ENCODE measurements at places on chromosomes 1 and 21.

- DNase-seq = no peak
Measured at GRCh38 chr1:227253065-227253464, 65.2 kb downstream of the CDC42BPA start.

- peak; percentile 46 for DNase-seq
Measured at GRCh38 chr1:221575605-221576004, 166.3 kb downstream of the DUSP10 start.

DNA sequence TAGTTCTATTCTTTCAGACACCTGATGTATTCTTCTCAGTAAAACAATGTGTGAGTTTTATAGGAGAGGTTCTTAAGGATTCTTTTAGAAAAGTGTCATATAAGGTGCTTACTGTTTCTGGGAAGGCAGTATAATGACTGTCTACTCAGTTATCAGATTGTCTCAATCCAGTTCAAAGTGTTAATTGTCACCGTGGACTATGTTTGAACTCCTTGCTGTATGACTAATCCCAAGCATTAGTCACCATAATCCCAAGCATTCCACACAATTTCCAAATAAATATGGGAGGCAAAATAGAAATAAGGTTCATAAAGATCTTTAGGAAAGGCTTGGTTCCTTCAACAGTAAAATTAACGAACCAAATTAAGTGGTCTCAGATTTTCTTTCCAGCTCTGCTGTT, 342.1 kb upstream of the NR5A2 start:
- peak; percentile 60 for DNase-seq

DNA sequence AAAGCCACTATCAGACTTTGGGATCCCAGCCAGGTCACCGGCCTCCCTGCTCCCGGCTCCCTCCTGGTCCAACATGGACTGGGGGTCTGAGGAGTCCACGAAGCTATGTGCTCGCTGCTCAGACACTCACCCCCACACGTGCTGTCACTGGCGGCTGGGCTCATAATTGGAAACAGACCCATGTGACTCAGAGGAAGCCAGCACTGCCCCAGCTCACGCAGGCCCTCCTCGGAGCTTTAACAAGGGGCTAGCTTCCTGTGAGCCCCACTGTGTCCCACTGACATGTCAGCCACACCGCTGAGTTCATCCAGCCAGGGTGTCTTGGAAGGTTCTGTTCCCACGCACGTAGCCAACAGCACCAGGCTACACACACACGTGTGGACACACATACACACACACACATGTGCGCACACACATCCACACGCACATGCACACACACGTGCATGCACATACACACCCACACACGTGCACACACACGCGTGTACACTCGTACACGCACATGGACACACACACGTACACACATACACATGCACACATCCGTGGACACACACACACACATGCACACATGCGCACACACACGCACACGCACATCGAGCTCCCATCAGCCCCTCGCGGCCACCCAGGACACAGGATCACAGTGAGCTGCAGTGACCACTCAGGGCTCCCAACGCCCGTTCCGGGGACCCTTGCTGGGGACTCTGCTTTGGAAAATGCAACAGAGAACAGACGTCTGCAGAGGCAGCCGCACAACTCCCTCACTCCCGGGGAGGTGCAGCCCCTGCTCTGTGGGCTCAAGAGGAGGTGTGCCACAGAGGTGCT, 18.4 kb upstream of the COL6A2 start:
- peak; percentile 62 for DNase-seq

DNA sequence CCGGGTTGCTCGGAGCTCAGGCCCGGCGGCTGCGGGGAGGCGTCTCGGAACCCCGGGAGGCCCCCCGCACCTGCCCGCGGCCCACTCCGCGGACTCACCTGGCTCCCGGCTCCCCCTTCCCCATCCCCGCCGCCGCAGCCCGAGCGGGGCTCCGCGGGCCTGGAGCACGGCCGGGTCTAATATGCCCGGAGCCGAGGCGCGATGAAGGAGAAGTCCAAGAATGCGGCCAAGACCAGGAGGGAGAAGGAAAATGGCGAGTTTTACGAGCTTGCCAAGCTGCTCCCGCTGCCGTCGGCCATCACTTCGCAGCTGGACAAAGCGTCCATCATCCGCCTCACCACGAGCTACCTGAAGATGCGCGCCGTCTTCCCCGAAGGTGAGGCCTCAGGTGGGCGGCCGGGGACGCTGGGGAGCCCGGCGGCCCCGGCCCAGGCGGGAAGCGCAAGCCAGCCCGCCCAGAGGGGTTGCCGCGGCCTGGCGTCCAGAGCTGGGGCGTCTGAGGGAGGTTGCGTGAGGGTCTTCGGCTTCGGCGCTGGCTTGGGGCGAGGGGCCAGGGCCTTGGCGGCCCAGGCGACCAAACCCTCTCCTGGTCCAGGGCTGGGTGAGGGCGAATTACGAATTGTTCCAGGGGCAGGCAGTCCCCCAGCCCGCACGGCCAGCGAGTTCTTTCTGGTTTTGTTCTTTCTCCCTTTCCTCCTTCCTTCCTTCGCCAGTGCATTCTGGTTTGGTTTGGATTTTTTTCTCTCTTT, 805 bp downstream of the SIM2 start:
- no peak for DNase-seq

GRCh38 chr1:17045634-17046333, 8.0 kb downstream of the SDHB start:
- DNase-seq = peak; percentile 83

- no peak for DNase-seq
Measured at GRCh38 chr1:18714404-18715175, 83.9 kb downstream of the PAX7 start.

DNA sequence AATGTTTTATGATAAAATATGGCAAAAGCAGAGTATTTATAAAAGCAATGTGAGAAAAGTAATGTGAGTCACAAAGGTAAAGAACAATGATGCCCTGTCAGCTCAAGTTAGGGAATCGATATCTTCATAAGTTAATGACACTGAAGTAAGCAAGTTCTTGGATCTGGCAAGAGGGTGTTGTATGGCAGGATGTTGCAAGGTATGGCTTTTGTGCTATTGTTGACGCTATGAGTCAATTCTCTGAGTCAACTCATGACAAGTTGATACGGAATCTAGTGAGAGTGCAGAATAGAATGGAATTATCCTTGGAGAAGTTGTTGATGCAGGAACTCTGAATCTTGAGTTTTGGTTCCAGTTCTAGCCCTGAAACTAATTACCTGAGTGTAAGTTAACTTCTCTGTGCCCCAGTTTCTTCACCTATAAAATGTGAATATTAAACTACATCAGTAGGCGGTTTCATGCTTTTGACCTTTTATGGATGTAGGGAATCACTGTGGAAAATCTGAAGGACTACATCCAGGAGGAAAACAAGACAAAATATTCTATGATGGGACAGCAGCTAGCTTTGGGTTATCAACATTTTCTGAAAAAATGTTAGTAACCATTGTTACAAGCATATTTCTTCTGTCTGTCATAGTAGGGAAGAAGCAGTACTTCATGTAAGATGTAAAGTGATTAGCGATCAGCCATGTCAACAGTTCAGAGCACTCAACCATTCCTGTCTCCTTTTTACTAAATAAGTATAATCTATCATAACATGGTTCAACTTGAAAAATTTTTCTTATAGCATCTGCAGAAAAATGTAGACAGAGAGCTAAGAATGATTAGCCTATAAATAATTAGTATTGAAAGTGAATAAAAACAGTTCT, 96.9 kb downstream of the ATP6V1G3 start:
- DNase-seq = peak; percentile 97

- DNase-seq = peak; percentile 52
Measured at GRCh38 chr21:26717146-26717739, 128.0 kb downstream of the ADAMTS1 start.

GRCh38 chr21:36482673-36483072, 2.8 kb upstream of the CLDN14 start:
- no peak for DNase-seq

GRCh38 chr21:35326677-35327076, 277.6 kb upstream of the RUNX1 start:
- peak; percentile 23 for DNase-seq

GRCh38 chr1:150954708-150955107, 19.9 kb downstream of the CERS2 start:
- DNase-seq = no peak

GRCh38 chr1:100359139-100359538, 6.8 kb downstream of the CDC14A start:
- no peak for DNase-seq

GRCh38 chr1:235791532-235792060, 75.1 kb downstream of the LYST start:
- no peak for DNase-seq

- DNase-seq = no peak
Measured at GRCh38 chr1:5898266-5898665, 94.0 kb downstream of the NPHP4 start.

DNA sequence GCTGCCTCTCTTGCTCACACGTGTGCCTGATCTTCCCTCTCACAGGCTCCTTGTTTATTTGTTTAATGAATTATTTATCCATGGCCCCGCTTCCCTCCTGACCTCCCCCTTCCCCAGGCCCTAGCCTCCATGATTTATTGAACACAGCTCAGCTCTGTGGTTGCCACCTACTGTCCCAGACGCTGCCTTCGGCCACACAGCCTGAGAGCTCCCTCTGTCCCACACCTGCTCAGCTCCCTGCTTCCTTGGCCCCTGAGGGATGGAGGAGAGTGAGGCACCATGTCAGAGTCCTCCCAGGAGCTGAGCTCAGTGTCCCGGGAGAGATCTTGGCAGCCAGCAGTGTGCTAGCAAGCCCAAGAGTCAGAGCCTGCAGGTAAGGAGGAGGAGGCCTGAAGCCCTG, 3.1 kb upstream of the EFNA3 start:
- no peak for DNase-seq

DNA sequence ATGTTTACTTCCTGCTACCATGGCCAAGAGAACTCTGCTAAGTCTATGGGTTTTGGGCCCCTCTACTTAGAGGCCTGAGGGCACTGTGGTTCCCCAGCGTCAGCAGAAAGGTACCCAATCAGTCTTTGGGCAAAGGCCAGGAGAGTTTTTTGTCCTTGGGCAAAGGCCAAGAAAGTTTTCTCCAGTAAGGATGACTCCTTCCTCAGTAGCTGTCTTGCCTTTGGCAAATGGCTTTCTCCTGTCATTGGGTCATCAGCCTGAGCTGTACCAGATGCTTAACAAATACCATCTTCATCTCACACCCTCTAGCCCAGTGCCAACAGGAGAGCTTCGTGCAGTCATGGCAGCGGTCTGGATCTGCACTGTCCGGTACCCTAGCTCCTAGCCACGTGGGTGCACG, 199.3 kb upstream of the TMEM51 start:
- peak; percentile 16 for DNase-seq

DNA sequence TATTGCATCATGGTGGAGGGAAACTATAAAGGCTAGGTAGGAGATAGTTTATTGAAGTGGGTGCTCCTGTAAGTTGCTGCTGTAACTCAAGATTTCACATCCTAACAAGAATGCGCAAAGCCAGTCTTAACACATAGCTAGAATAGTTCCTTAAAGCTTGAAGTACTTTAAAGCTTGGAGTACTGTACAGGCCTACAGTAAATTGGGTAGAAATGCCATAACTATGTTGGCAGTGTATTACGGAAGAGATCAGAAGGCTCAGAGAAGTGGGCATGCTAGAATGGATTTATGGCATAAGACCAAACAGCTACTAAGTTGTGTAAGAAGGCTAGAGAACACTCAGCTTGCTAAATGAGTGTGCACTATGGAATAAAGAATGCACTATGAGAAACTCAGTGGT, 44.5 kb downstream of the DMRTA2 start:
- DNase-seq = no peak

GRCh38 chr1:199422206-199422605, 605.3 kb upstream of the NR5A2 start:
- DNase-seq = peak; percentile 71

DNA sequence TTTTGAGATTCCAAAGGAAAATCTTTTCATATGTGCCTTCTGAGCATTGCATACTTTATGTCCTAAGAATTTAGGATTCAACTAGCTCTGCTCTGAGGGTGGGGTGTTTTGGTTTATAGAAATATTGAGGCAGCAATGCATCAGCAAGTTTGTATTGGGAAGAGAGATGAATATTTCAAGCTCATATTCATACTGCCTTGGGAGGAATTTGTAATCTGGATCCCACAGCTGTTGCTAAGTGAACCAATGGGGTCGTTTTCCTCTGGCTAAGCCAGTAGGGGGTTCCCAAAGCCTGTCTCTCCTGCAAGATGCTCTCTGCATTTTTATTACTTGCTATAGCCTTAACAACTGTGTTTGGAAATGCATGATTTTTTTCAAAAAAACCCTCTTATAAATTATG, 130.6 kb downstream of the SNX7 start:
- peak; percentile 3 for DNase-seq

DNA sequence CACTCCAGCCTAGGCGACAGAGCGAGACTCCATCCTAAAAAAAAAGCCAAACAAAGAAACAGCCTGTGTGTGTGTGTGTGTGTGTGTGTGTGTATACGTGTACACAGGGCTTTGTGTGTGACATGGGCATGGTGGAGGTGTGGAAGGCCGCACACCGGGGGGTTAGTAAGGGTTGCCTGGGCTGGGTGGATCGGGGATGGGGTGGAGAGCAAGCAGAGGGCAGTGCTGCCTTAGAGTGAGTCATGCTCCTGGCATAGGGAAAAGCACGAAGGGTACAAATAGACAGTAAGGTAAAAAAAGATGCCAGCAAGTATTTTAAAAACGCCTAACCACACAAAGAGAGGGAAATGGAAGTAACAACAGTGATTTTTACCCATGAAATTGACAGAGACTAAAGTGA, 6.2 kb downstream of the PRMT2 start:
- no peak for DNase-seq

DNA sequence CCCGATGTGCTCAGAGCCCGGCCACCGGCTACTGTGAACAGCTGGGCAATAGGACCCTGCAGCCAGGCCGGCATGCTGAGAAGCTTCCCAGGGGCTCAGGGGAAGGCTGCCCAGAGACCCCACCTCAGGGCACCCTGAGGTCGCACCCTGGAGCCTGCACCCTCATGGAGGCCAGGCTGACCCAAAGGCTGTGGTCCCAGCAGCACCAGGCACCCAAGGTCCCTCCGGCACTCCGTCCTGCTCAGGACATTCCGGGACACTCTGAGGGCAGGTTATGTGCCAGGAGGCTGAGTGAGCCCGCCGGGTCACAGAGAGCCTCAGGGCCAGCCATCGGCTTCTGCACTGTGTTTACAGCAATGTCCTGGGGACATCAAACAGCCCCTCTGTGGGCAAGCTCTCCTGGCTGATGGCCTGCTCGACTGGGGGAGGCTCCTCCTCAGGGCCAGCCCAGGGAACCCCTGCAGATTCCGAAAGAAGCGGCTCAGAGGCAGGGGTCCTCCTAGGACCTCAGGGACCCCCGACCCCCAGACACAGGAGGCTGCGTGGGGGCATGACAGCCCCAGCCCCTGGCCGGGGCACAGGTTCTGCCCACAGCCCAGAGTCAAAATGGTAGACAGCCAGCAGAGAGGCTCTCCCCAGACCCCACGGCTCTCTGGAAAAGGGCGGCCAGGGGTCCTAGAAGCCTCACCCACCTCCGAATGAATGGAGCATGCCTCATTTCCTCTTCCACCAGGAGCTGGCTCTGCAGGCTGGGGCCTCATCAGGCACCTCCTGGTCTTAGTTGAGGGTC, 8.2 kb downstream of the SLC19A1 start:
- no peak for DNase-seq

GRCh38 chr1:16293538-16293937, 56.6 kb upstream of the CPLANE2 start:
- DNase-seq = no peak

GRCh38 chr1:46793126-46793525, 5.7 kb upstream of the CYP4B1 start:
- no peak for DNase-seq
